ENCODE measurements at places on chromosomes 5 and 9. TPM values are rescaled to one million over a fixed set of nuclear protein-coding genes. Genes with fewer than 3 reads are reported as not detected.

GRCh38 chr5:155799308-155799707 is 527.7 kb upstream of the SGCD start:
- DNase-seq: no peak

GRCh38 chr9:133641861-133642595 is 5.9 kb downstream of the DBH start:
- no peak for DNase-seq

DNA sequence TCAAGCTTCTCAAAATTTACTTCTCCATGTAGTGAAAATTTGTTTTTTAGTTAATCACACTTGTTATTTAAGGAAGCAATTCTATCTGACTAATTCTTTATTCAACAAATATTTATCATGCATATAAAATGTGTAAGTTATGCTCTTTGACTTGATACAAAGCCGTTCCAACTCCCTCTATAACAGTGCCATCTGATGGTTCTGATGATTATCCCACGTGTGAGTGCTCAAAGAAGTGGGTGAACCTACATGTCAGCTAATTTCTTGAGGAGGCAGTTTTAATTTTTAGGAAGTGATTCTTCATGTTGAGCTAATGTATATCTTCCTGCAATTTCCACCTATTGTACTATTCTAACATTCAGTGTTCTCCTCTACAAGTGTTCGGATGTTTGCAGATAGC is 88.8 kb upstream of the BRINP1 start:
- no peak for DNase-seq

DNA sequence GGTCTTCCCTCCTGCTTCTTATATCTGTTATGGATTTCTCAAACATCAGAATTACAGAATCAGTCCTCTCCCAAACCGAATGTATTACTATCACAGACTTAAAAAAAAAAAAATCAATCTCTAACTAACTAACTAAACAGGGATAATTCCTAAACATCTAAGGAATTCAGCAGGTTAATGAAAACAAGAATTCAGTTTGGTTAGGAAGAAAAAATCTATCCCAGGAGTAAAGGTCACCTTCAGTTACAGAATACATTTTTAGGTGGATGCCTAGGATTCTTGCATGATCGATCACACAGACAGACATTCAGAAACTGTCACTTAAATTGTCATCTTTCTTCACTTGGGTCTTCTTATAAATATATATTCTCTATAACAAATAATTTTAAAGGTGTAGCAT is 11.5 kb downstream of the PTAR1 start:
- DNase-seq: no peak

DNA sequence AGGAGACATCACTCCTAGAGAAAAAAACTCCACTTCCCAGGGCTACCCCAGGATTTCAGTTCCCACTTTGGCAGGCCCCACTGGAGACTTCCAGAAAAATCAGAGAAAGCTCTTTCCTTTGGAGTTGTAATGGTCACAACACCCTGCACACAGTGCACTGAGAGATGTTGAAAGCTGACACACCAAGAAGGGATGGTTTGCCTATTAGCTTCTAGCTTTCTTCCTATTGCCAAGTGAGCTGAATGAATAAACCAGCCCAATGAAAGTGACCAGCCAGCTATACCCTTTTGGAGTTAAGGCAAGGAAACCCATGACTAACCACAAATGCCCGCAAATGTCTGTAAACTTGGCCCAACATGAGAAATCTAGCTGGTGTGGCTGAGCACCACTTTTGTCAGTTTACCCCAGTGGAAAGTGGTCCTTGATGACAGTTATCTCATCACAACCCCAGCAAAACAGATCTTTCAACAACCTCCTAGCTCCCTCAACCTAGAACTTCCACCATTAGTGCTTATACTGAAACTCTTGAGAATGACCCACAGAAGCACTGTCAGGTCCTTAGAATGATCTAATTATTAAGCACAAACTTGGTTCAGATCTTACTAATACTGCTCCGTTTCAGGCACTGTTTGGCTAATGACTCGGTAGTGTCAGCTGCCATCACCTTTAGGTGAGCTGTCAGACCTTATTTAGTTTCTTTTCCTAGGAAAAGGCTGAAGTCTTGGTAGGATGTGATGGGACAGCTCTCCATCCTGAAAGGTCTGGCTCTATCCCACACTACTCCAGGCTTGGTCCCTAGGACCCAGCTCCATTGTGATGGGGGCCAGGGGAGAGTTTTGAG is 11.2 kb downstream of the IRF1 start:
- no peak for DNase-seq

DNA sequence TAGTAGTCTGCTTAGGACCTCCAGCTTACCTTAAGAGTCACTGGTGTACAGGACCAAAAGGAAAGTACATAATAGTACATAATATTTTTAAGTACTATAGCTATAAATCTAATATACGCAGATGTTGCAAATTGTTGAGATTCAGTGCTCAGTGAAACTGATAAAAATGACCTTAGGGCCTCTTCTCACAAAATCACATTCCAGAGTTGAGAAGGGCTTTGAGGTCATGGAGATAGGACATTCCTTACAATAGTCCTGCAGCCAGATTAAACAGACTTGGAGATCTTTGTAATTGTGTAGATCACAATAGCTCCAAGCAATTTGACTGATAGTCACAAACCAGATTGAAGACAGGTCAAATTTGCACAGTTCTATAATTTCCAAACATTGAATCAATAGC is 37.7 kb upstream of the PCSK1 start:
- DNase-seq: no peak

DNA sequence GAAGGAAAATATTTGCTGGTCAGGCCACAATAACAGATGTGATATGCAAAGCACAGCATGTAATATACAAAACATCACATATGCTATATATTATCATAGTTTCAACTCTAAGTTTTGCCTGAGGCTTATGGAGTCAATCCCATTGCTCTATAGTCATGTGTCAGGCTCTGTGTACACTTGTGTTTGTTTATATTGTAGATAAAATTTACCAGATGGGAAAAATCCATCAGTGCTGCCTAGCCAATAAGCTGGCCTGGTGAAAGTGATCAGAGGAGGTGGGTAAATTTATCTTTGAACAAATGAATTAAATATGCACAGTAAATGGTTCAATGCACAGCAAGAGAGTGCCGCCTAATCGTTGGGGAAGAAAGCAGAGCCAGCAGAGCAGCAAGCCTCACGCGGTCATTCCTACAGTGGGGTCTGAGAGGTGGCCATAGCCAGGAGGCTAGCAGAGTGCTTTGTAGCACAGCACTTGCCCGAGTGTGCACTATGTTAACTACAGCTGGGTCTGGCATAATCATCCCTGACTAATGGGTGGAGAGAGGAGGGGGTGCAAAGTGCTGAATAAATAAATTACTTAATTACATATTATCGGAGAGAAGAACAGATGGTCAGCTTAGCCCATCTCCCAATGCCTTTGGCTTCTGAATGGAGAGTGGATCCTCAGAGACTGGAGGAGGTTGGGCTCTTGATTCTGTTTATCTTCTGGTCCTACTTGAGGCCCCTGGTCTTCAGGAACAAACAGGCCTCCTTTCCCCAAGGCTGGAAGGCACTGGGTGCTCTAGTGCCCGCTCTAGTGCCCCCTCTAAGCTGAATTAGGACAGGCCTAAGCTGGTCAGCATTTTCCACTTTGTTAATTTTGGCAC is 153.5 kb downstream of the MAT2B start:
- no peak for DNase-seq

Gene G3BP1
- 84.3 TPM for total RNA-seq

Gene UGCG
- total RNA-seq: 47.1 TPM
